ENCODE measurements at places on chromosomes 5 and 9.

GRCh38 chr5:160749682-160750081, 102.3 kb downstream of the ATP10B start:
- DNase-seq = no peak

DNA sequence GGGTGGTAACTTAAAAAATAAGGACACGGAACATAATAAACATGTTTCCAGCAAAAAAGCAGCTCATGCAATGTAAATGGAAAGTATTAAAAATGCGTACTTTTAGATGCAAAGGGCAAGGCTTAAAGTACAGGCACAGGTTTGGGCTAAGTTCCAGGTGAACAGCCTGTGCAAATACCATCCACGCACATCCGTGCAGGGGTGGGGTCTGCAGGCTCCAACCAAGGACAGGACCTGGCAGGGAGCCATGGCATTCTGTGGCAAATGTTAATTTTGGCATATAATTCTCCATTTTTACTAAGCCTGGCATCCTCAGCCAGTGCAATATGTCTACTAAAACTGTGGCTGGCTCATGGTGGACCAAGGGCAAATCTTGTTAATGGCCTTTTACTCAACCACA, 365.8 kb upstream of the DAP start:
- DNase-seq = no peak

- no peak for DNase-seq
Measured at GRCh38 chr9:97831843-97832636, 21.0 kb upstream of the FOXE1 start.

DNA sequence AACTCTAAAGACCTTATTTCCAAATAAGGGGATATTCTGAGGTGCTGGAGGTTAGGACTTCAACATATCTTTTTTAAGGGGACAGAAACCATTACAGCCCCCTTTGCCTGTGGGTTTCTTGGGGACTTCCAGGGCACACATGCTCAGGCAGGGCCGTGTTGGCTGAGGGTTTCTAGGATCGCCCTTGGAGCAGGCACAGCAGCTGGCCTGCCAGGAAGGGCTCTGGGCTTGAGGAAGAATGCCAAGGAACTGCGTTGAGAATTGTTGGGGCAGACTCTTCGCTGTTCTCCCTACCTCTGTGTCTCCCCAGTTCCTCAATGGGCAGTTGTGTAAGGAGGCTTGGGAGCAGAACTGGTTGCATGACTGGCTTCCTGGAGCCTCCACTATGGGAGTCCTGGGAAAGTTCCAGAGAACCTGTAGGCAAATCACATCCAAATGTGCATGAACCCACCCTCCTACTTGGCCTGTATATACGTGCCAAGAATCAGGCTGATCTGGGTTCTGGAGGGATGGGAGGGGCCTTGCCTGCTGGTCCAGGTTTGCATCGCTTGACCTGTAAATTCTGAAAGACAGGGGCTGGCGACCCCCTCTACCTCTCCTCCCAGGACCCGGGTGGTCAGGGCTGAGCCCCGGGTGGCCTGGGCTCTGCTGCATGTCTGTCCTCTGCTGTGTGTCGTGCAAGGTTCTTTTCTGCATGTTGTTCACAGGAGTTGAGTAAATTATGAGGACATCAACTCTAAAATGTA, 65.5 kb downstream of the HSPA4 start:
- DNase-seq = no peak

GRCh38 chr9:132712753-132713152, 42.5 kb downstream of the GTF3C4 start:
- no peak for DNase-seq

DNA sequence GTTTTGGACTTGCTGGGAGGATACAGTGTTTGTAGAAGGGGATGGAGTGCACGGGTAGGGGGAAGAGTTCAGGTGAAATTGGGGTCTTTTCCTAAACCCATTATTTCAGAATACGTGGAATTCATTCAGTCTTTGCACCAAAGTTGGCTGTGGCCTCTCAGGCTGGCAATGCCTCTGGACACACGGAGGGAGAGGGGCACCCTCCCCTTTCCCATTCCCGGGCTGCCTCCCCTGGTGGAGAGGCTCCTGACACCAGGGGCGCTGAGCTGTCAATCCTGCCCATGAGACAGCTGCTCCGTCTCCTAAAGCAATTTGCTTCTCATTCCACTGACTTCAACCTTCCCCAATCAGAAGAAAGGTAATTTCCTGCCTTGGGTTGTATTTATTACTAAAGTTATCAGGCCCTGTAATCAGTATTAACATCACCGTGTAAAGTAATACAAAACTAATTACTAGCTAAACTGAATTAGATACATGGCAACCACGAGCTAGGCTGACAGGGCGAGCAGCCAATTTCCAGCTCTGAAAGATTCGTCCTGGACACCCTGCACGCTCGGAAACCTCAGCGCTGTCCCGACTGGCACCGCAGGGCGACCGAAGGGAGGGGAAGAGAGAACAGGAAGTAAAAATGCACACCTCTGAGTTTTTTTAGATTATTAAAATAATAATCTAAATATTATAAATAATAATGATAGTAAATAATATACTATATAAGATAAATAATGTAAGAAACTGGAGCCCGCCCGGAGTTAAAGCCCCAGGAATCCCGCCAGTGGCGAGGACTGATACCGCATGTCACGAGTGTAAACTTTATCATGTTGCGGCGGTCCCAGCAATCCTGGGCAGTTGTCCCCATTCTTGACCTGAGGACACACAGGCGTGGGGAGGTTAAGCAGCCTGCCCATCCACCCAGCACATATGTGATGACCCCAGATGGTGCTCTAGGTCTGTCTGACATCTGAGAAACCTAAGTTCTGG, 6.9 kb upstream of the OLFM1 start:
- DNase-seq = no peak

GRCh38 chr9:129317179-129318011, 139.3 kb upstream of the IER5L start:
- DNase-seq = no peak

GRCh38 chr5:67032921-67033664, 163.5 kb downstream of the CD180 start:
- DNase-seq = no peak

DNA sequence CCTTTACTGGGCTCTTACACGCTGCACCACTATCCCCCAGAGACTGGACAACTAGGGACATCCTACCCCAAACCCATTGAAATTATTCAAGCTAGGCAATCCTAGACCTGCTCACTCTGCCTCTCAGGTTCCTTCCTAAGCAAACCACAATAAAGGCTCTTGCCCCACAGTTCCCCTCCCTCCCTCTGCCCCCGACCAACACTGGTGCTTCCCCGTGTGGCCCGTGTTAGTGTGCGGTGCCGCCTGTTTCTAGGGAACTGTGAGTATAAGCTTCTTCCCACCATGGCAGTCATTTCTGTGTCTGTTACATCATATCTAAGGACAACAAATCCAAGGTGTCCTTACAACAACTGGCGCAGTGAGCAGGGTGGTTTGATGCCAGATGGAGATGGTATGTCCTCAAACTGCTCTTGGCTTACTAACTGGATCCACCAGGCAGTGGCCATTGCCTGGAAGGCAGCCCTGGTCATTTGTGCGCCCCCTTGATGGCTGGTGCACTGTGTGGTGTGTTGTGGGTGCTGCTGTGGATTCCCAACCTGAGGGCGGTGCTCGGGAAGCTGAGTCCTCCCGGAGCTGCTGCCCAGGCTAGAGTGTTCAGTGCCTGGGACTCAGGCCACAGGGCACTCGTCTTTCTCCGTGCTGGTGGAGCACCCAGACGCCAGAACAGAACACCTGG, 8.4 kb upstream of the MXD3 start:
- DNase-seq = no peak
